NCI-H226 (cell line): ENCODE measurements at places on chromosomes 2 and 18.

GRCh38 chr2:43950383-43951008 is 45.3 kb downstream of the LRPPRC start:
- DNase-seq = no peak

DNA sequence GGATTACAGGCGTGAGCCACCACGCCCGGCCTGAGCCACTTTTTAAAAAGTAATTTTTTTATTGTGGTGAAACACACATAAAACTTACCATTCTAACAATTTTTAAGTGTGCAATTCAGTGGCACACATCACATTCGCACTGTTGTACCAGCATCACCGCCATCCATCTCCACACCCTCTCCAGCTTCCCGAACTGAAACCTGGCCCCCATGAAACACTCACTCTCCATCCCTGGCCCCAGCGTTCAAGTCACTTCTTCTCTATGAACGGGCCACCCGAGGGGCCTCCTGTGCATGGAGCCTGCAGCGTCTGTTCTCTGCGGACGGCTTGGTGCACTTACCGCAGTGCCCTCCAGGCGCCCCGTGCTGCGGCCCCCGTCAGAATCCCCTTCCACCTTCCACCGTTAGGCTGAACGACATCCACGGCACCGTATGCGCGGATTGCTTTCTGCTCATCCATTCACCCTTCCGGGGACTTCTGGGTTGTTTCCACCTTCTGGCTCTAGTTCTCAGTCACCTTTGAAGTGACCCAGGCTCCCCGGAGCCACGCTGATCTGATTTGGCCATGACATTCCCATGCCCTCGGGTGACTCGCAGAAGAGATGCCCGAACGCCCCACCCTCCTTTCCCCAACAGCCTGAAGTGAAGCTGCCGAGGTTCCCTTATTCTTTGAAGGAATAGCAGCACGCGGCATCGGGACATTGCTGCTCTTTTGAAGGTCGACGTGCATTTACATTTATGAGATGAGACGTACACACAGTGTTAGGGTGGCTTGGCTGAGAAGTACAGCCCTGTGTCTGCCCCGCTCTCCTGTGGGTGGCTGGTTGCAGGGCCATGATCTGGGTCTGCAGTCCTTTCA is 134.4 kb downstream of the MBP start:
- DNase-seq = no peak

GRCh38 chr2:236942554-236942953 is 143.1 kb upstream of the COPS8 start:
- DNase-seq = no peak

- DNase-seq = no peak
Measured at GRCh38 chr2:217712431-217712830, 290.4 kb downstream of the TNS1 start.

- no peak for DNase-seq
Measured at GRCh38 chr18:34189656-34190435, 34.9 kb downstream of the NOL4 start.

DNA sequence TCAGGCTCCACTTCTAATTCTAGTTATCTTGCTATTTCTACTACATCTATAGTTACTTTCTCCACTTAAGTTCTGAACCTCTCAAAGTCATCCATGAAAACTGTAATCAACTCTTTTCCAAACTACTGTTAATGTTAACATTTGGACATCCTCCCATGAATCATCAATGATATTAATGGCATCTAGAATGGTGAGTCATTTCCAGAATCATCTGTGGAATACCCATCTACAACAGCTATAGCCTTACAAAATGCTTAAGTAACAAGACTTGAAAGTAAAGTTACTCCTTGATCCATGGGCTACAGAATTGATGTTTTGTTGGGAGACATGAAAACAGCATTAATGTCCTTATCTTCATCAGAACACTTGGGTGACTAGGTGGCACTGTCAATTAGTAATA is 35.4 kb downstream of the BARD1 start:
- DNase-seq = no peak

GRCh38 chr2:205746420-205746785 is 64.1 kb downstream of the NRP2 start:
- peak; percentile 19 for DNase-seq
